ENCODE measurements at places on chromosomes 7 and 10. TPM values are rescaled to one million over a fixed set of nuclear protein-coding genes. Genes with fewer than 3 reads are reported as not detected.

The FGFR2 gene
- total RNA-seq = not detected

The NAT16 gene
- not detected for total RNA-seq

The IDI2 gene
- total RNA-seq = not detected

DNA sequence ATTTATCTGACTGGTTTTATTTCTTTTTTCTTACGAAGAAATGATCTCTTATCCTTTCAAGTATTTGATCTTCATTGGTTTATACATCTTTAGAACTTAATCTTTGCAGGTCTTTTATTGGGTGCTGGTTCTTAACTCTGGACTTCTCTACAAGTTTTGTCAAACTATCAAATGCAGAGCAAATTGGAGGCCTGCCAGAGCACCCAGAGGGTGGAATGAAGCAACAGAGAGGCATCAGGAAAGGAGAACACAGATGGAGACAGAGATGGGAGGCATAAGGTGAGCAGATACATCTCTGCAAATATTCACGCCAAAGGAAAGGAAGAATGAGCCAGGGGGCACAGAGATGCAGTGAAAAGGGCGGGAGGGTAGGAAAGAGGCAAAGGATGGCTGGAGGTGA is 130.3 kb downstream of the PKD1L1 start:
- DNase-seq = no peak

DNA sequence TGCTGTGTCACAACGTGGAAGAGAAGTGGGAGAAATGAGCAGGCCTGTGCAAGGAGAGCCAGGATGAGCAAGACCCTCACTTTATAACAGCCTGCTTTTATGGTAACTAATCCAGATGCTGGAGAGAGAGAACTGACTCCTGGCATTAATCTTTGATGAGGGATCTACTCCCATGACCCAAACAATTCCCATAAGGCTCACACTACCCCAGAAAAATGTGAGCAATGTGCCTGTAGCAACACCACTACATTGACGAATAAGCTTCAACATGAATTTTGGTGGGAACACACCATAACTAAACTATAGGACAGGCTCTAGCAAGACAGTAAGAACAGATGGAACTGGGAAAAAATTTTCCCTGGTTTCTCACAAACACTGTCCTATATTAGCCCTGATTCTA is 173.6 kb upstream of the PRSS58 start:
- no peak for DNase-seq

DNA sequence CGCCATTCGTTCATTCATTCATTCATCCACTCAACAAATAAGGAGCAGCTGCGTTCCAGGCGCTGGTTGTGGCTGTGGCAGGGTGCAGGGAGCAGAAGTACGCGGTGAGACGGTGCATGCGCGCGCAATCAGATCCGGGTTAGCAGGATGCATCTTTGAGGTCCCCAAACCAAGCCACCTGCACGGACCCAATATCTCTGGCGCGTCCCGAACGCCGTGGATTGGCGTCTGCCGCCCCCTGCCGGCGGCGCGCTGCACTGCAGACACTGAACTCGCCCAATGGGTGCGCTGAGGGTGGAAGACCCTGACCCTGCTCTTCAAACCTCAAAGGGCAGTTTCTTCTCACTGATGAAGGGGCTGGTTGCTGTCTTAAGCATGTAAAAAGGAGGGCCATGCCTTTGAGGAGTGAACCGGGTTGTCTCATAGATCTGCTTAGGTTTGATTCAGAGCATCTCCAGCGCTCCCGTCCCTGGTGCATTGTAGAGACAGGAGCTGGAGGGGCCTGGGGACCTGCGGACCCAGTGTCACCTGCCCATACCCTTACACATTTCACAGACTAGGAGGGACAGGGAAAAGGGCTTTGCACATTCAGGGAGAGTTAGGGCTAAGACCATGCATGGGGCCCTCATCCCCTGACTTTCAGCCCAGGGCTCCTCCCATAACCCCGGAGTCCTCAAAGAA is 102.5 kb downstream of the RAMP3 start:
- peak; percentile 47 for DNase-seq

DNA sequence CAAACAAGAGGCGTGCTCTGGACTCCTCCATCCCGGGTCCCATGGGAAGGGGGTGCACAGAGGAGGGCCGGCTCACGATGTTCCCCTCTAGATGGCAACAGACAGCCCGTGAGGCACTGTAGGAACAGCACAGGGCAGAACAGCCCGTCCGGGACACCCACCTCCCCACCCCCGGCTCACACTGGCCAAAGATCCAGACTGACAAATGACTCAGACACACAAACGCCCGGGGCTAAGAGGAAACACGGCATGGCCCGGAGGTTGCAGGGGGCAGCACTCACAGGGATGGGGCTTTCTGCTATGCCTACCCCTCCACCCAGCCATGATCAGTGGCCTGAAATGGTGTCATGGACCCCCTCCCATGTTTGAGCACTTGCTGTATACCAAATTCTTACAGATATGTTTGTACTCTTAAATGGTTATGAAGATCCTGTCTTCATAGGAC is 4.9 kb upstream of the ELN start:
- DNase-seq = no peak

The SH2D4B gene
- total RNA-seq = 0.51 TPM

DNA sequence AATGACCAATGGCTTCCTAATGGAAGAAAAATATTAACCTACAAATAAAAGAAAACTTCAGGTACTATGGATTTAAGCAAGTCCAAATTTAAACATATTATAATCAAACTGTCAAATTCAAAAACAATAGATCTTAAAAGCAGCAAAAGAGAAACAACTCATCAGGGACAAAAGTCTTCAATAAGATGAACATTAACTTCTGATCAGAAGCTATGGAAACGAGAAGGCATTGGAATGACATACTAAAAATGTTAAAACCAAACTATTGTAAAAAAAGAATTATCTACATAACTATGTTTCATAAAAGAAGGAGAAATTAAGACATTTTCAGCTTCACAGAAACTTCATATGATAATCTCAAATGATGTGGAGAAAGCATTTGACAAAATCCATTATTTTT is 334.7 kb downstream of the ANKRD7 start:
- no peak for DNase-seq

The ZNF800 gene
- 71.9 TPM for total RNA-seq

The GNAT3 gene
- not detected for total RNA-seq

The MYO1G gene
- 31.7 TPM for total RNA-seq

The ATP6V0E2 gene
- total RNA-seq = 84.0 TPM

DNA sequence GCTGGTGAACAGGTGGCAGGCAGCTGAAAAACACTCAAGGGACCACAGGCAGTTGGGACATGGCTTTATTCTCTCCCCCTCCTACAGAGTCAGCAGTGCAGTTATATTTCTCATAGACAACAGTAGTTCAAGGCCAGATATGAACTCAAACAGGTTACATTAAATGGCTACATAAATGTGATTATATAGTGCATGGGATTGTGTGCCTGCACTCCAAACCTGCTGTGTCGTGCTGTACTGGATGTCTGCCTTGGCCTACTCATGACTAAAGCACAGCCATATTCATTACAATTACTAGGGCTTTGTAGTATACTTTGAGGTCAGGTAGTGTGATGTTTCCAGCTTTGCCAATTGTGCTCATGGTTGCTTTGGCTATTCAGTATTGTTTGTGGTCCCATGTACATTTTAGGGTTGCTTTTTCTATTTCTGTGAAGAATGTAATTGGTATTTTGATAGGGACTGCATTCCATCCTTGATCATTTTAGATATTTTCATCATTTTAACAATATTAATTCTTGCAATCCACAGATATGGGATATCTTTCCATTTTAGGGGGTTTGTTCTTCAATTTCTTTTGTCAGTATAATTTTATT is 393.6 kb downstream of the CNTNAP2 start:
- DNase-seq = no peak

The NPSR1 gene
- total RNA-seq = not detected

DNA sequence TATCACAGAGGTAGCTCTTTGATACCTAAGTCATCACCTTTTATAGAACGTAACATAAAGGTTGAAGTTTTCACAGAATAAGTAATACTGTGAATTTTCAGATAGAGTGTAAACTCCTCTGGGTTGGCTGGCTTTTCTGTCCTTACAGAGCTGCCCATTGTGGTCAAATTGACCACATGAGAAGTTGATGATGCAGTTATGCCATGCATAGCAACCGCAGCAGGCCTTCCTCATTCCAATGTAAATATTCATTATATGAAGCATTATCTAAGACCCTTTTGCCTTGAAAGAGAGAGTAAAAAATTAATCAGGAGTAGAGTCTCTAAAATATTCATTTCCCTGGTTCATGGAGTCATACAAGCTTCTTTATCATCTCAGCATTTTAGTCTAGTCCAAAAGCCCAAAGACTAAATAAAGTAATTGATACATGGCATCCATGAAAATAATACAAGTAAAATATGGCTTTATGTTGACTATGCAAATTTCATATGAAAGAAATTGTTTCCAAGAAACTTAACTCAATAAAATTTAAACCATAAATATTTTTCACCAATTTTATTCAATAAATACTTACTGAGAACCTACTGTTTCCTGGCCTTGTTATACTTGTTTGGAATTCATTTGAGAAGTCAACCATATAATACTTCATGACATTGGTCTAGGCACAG is 516.4 kb downstream of the PCDH15 start:
- DNase-seq = no peak

- no peak for DNase-seq
Observed at GRCh38 chr7:102152672-102153598, 133.7 kb upstream of the SH2B2 start.

The MRLN gene
- not detected for total RNA-seq

The ADAMTS14 gene
- not detected for total RNA-seq

The FAM237B gene
- not detected for total RNA-seq

DNA sequence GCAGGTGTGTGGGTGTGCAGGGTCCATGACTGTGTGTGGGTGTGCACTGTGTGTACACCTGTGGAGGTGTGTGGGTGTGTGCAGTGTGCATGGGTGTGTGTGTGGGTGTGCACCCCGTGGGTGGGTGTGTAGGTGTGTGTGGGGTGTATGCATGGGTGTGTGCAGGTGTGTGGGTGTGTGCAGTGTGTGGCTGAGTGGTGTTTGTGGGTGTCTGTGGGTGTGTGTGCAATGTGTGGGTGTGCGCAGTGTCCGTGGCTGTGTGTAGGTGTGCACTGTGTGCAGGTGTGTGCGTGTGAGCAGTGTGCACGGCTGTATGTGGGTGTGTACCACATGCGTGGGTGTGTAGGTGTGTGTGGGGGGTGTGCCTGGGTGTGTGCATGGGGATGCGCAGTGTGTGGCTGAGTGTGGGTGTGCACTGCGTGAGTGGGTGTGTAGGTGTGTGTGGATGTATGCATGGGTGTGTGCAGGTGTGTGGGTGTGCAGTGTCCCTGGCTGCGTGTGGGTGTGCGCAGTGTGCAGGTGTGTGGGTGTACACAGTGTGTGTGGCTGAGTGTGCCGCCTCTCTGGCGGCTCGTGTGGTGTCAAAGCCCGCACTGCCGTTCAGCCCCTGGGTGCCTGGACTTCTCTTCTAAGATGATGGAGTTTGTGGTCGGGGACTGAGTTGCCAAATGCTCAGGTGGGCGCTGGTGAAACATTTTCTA is 208.3 kb downstream of the DNAJB6 start:
- DNase-seq = no peak

DNA sequence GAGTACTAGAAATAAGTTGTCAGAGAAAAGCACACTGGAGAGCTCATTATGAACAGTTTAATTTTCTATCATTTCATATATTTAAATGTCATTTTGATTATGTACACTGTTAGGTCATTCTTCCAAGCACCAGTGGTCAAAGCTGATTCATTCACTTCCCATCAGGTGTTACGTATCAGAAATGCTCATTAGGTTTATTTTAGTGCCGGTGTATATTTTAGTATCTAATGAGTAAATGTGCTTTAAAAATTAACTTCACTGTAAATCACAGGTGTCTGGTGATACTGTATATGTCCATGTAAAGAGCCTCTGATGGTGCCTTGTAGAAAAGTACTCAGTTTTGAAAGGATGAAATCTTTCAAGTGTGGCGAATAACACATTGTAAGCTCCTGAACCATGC is 3.5 kb downstream of the DMTF1 start:
- DNase-seq = no peak

DNA sequence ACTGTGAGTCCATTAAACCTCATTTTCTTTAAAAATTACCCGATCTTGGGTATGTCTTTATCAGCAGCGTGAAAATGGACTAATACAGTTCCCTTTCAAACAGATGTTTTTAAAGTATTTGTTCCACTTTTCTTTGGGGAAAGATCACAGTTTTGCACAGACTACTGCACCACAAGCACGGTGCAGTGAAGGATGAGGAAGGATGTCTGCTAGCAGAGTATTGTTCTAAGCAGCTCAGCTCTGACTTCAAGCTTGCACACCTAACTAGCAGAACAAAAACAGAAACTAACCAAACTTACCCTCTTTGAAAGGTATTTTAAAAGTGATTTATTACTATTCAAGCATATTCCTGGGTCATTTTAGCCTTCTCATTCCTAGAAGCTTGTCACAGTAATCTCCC is 20.0 kb downstream of the THNSL1 start:
- DNase-seq = no peak

GRCh38 chr7:153607354-153607753 is 444.8 kb upstream of the DPP6 start:
- DNase-seq = no peak

GRCh38 chr10:83849150-83849549 is 290.2 kb upstream of the GHITM start:
- no peak for DNase-seq

The DDX50 gene
- 28.3 TPM for total RNA-seq

- no peak for DNase-seq
Observed at GRCh38 chr7:157047148-157047547, 36.7 kb upstream of the MNX1 start.

The FKBP6 gene
- total RNA-seq = not detected

GRCh38 chr10:16948361-16948760 is 131.1 kb upstream of the RSU1 start:
- DNase-seq = no peak

GRCh38 chr7:37416378-37417106 is 32.1 kb downstream of the ELMO1 start:
- no peak for DNase-seq

DNA sequence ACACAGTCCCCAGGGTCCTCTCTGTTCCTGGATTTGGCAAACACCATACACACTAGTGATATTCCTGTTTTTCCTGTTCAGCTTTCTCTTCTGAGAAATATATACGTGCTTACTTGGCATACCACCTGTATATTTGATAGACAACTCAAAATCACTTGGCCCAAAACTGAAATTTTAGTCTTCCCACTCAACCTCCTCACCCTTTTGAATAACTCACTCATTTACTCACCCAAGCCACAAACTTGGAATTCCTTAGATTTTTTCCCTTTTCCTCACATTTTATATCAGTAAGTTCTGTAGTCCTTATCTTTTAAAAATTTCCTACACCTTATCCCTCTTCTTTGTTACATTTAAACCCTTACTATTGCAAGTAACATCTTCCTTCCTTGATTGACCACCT is 143.4 kb downstream of the PPP1R3A start:
- DNase-seq = no peak

- no peak for DNase-seq
Observed at GRCh38 chr10:30775779-30776591, 146.4 kb upstream of the LYZL2 start.

- no peak for DNase-seq
Observed at GRCh38 chr10:31381171-31381570, 62.2 kb downstream of the ZEB1 start.

GRCh38 chr7:95788258-95788657 is 15.9 kb downstream of the DYNC1I1 start:
- no peak for DNase-seq

- no peak for DNase-seq
Observed at GRCh38 chr10:102517553-102517952, 13.8 kb downstream of the SUFU start.
